NCI-H2081 (cell line): ENCODE measurements at places on chromosomes 2 and 18.
A peak's percentile ranks its signal among the peaks of the same experiment; 100 is the strongest.

- DNase-seq, result no peak
Observed at GRCh38 chr2:113679457-113679856, 52.4 kb downstream of the RABL2A start.

DNA sequence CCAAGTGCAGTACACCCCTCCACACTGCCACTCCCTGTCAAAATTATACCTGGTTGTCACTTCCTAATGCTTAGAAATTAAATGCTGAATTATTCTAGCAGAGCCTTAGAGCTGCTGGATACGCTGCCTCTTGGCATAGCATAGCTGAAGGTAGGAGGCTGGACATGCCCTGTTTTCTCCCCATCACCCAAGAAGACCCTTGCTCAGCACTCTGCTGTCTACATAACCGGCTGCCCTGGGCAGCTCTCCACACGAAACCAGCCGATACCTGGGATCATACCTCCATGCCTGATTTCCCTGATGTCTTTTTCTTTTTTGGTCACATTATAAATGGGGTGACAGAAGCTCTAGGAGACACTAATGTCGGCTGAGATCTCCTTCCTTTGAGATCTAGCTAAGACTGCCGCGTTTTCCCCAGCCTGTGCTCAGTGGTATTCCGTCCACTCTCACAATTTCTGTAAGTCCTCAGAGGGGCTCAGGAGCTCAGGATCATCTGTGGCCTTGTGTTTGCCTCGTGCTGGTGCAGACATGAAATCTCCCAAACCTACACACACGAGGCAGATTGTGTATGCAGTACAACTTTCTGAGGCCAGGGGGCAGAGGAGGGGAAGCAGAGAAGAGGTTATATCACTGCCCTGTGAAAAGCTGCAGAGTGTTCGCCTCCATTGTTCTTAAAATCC is 13.5 kb upstream of the ZAP70 start:
- DNase-seq, result peak; percentile 58

DNA sequence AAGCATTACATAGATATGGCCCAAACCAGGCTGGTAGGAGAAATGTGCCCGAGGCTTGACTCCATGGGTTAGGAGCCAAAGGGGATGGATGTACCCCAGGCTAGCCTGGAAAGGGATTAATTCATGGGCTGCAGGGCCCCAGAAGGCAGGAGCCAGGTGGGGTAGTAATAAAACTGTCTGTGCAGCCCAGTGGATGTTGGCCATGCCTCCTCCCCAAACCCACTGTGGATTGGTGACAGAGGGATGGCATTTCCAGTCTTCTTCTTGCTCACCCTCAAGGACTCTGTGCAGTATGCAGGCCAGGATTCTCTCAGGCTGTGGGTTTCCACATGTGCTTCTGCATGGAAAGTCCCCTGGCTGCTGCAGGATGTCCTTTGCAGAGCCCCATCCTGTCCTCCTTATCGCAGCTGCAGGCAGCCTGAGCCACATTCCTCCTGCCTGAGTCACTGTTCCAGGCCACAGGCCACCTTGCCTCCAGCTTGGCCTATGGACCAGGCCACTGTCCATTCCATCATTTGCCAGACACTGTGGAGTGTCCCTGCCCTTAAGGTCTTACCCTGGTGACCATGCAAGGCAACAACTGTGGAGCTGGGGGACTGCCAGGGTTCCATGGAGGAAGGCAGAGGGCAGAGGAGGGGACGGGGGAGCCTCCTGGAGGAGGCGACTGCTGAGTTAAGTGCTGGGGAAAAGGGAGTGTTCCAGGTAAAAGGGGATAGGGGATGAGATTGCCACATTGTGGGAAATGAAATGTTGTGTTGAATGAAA is 38.9 kb downstream of the INO80C start:
- no peak for DNase-seq

GRCh38 chr2:39772812-39773152 is 6.3 kb downstream of the THUMPD2 start:
- DNase-seq, result no peak

DNA sequence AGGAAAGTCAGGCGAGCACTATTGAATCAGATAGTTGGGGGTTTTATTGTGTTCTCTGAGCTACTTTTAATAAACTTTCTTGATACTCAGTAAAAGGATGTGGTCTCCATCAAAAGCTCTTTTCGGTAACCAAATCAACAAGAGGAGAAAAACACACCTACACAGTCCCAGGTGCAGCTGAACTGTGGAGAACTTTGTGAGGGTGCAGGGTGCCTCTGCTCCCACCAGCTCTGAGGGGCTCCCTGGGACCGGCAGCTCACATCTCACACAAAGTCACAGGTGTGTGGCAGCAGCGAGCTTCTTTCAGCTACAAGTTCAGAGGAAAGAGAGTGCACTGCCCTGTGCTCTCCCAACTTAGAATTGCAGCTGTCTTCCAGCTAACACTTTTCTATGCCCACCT is 650.4 kb downstream of the RNF144A start:
- DNase-seq, result no peak

- no peak for DNase-seq
Observed at GRCh38 chr2:104026725-104027124, 827.2 kb upstream of the POU3F3 start.

GRCh38 chr2:16140771-16141640 is 200.7 kb downstream of the MYCN start:
- no peak for DNase-seq

DNA sequence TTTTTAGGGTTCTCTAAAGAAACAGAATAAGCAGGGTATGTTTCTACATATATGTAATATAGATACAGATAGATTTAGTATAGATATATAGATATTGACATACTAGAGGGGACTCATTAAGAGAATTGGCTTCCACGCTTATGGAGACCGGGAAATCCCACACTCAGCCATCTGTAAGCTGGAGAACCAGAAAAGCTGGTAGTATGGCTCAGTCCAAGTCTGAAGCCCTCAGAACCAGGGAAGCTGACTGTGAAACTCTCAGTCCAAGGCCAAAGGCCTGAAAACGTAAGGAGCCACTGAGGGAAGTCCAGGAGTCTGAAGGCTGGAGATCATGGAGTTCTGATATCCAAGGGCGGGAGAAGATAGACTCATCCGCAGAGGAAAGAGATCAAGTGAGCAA is 441.3 kb upstream of the CDH20 start:
- no peak for DNase-seq
